ENCODE measurements at places on chromosomes 4 and X.

DNA sequence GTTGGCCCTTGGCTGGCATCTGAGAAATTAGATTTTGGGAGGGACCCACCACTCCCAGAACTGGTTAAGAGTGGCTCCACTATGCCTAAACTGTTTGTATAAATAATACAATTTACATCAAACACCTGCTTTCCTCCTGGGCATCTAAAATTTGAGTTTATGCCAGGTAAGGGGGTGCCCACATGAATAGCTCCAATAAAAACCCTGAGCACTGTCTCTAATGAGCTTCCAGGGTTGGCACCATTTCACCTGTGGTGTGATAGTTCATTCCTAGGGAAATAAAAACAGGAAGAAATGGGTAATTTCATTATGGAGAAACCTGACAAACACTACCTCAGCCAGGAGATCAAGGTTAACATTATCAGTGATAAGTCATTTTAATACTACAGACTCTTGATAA is 119.7 kb downstream of the FRYL start:
- DNase-seq, result no peak

DNA sequence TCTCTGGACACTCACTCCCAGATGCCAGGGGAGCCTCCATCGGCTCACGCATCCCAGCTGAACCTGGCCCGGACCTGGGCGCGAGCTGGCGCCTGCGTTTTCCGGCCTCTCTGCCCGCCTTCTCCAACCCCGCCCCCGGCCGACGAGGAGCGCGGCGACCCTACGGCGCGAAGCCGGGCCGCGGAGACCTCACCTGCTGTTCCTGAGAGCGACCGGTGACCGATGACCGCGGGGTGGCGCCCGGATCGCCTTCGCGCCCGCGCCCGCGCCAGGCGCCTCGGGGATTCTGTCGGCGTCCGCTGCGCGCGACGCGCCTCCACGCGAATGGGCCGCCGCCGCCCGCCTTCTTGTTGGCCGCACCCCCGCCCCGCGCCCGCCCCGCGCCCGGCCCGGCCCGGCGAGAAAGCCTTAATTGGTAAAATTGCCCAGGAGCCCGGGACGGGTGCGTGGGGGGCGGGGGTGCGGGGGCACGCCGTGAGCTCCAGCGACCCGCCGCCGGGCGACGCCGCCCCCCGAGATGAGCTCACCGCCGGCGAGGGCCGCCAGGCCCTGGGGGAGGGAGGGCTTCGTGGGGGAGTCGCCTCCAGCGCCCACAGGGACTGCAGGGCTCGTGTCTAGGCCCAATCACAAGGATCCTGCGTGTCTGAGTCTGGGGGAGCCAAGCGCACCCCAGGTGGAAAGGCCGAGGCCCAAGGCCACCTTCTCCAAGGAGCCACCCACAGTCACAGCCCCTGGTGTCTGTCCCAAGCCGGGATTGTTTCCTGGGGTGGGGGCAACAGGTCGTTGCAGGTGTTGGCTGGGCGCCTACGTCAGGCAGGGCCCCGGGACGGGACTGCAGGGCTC is at the start of gene FLNA:
TSS of gene FLNA (minus strand) at position 322 of the 843 bp plus-strand sequence. CDS start 3,389 bp downstream, outside the sequence.
- peak; percentile 53 for DNase-seq

DNA sequence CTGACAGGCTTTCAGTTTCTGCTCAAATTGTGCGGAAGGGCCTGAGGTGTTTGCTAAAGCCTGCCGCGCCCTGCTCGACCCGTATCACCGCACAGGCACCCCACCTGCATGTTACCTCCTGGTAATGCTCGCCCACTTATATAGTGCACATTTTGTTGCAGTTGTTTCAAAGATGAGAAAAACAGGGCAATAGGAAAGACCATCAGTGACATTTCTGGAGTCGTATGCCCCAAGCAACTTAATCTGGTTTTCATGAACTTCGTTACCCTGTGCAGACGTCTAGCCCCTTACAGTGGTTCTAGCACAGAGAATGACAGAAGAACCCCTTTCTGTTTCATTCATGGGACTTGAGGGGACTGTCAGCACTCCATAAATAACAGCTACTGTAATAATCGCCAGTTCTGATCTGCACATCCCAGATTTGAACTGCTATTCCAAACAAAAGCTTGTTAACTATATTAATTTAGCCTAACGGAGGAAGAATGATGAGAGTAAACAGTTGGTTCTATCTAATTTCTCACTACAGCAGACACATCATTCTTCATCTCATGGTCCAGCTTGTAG is 940 bp upstream of the DCTD start:
- no peak for DNase-seq

- DNase-seq, result peak; percentile 65
Measured at GRCh38 chr4:181030961-181031360, 1212.2 kb upstream of the TENM3 start.

GRCh38 chrX:133215017-133215416 is 3.1 kb downstream of the TFDP3 start:
- no peak for DNase-seq

GRCh38 chr4:7101692-7102515 is 34.0 kb upstream of the GRPEL1 start:
- peak; percentile 63 for DNase-seq
